Stimulated activated CD8-positive, alpha-beta memory T cell treated with anti-CD3 and anti-CD28 coated beads, Interleukin-4, amount 100 ng/mL, for 4 hours (primary cell): ENCODE measurements at places on chromosomes 4 and X.

DNA sequence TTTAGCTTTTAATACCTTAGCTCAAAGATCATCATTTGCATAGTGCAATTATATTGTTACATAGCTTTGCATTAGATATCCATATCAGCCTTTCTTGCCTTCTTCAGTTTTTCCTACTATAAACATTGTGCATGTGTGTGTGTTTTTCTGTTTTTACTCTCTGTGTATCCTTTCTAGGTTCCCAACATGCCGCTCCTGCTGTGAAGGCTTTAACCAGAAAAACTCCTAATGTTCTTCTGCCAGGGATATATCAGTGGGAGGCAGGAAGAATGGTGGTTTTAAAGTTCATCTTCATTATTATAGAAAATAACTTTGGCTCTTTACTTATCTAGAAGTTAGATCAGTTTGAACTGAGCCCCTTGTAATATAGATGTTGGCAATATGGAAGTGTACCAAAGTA, 61.2 kb downstream of the CPE start:
- DNase-seq, result no peak

GRCh38 chr4:122658818-122659295, 38.0 kb upstream of the IL21 start:
- no peak for DNase-seq

GRCh38 chr4:156962528-156962974, 9.0 kb downstream of the PDGFC start:
- DNase-seq, result no peak

- DNase-seq, result no peak
Measured at GRCh38 chrX:143206966-143207365, 181.2 kb downstream of the SPANXN4 start.

DNA sequence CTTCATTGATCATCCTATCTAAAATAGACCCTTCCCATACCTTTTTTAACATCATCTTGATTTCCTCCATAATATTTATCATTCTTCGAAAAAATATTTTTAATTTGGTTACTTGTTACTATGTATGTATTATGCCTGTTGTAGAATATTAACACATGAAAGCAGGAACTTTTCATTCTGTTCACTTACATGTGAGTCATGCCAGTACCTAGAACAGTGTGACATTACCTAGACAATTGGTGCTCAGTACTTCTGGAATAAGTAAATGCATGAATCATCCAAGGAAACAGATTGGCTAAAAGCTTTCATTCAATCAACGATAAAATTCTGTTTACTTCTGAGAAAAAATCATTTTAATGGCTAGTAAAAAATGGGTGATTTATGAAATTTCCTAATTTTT, 76.4 kb downstream of the CXXC4 start:
- no peak for DNase-seq

DNA sequence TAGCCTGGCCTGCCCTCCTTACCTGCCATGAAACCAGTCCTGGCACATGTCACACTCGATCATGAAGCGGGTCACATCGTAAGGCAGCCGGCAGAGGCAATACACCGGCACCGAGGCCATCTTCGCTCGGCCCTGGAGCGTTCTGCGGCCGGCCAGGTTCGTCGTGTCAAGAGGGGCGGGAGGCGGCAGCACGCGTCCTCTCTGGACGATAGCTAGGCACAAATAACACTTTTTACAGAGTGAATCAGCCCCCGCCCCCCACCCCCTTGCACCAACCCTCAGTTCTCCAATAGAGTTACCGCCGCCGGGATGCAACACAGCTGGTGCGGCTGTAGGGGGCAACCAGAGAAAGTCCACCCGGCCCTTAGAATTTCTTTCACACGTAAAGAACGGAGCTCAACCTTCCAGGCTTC, 1.7 kb downstream of the PHF8 start:
- DNase-seq, result no peak

GRCh38 chrX:35357656-35358055, 415.1 kb downstream of the FAM47B start:
- DNase-seq, result no peak

DNA sequence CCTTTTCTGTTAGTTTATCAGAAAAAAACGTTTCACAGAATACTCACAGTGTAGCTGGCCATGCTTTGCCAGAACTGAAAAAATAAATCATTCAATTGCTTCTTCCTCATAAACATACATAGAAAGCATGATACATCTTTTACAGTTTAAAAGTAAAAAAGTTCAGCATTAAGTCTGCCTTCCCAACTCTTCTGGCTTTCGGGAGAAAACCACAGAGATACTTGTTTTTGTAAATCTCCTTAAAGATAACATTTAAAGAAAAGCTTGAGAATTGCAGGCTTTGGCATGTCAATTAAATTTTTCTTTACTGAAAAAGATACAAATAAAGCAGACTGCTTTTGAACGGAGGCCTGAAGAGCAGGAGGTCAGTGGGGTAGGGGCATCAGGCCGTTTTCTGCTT, 66.8 kb downstream of the SEC24D start:
- no peak for DNase-seq

GRCh38 chr4:101730291-101731117, 60.0 kb upstream of the BANK1 start:
- DNase-seq, result peak; percentile 1

- DNase-seq, result no peak
Measured at GRCh38 chr4:2078584-2078983, 19.5 kb downstream of the NAT8L start.

- no peak for DNase-seq
Measured at GRCh38 chr4:56752985-56753384, 68.5 kb downstream of the SPINK2 start.

DNA sequence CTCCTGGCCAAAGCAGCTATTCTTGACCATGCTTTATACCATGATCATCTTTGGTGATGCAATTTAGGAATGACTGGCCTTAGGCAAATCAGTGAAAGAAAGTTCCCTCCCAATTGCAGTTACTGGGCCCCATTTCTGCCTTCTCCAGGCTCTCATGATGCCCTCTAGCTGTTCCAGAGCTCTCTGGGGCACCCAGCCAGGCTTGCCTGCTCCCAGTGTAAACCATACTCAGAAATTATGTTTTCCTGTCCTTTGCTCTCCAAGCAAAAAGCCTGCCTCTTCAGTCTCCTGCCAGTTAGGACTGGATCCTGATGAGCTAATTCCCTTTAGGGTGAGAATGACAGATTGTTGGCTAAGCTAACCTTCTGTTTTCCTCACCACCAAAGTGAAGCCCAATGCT, 85.3 kb upstream of the RBPJ start:
- DNase-seq, result no peak

DNA sequence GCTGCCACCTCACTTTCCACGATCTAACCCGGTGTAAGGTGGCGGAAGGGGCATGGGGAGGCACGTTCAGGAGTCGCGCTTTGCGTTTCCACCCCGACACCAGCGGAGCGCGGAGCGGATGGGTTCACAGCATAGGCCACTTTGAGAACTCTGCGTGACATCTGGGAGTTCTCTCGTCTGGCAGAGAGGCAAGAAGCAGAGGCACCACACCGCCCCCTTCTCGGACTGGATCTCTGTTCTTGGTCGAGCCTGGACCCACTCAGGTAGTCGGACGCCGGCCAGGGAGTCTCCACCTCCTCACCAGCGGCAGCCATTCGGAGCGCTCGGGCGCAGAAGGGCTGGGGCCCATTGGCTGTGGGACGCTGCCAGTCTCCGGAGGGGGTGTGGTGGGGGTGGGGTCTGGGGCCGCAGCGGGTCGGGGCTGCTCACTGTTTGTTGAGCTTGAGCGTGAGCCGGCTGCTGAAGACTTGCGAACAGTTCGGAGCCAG, at the start of gene DACH2:
Gene DACH2, plus strand, starts transcription at position 428 of the 488 bp plus-strand sequence.
- no peak for DNase-seq

- no peak for DNase-seq
Measured at GRCh38 chrX:129529685-129530281, 6.5 kb upstream of the SMARCA1 start.

DNA sequence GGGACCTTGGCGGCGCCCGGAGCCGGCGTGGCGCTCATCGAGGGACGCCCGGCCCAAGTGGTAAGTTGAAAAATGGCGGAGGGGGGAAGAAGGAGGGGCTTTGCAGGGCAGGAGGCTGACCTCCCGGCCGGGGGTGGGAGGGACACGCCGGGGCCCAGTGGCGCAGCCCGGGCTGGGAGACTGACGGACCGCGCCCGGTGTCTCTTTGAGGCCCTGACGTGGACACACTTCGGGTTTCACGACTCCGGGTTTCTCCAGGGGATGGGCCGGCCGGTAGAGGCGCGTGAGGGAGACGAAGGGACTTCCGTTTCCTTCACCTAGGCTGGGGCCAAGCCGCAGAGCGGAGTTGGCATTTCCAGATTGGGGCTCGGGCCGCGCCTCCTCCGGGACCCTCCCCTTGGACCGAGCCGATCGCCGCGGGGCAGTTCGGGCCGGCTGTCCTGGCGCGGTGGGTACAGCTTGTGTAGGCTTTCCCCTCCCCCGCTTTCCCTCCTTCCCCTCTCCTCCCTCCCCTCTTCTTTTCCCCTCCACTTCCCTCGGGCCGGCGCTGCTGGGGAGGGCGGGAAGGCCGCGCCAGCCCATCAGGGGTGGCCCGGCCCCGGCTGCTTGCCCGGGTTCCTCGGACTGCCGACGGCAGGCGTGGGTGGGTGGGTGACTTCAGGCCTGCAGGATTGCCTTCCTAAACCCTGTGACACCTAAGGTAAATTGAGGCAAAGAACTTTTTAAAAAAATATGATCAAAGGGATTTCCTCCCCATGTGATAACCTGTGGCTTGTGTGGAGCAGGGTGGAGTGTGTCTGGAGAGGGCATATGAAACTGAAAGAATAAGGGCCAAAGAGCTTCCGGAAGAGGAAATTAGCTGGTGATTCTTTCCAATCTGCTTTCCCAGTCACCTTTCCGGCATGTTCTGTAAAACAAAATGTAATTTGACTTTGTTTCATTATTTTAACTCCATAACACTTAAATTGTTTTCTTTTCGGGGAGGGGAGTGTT, at the start of gene XIAP:
Gene XIAP, plus strand, starts transcription at position 208 of the 993 bp plus-strand sequence. CDS start 25,610 bp downstream, outside the sequence.
- peak; percentile 28 for DNase-seq

DNA sequence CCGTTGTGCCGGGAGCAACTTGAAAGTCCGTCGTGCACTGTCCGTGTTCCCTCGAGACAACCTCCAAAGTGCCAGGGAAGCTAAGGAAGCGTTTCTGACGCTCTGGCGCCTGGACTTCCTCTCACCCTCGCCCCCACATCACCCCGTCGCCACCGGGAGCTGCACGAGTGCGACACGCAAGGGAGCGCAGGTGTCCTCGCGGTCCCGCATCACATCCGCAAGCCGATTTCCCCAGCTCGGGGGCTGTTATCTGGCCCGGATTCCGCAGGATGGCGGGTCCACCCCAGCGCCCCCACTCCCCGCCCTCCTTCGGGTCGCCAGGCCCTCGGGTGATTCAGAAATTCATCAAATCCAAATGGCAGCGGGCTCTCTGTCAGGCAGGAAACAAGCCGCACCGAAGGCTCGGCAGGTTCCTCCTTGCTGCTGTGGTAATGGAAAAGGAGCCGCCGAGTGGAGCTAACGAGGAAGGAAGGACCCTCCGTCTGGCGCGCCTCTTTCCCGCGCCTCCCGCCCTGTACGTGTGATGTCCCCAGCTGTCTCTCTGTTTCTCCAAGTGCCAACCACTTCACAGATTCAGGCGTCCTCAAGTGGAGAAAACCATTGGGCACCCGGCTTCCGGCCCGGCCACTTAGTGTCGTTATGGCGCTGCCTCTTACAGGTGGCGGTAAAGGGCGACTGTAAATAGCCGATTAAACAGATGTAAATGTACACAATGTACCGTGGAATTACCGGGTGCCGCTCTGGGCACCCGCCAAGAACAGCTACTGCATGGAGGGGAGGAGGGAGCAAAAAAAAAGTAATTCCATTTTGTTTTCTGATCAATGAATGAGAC, 921 bp upstream of the SETD7 start:
- DNase-seq, result no peak

DNA sequence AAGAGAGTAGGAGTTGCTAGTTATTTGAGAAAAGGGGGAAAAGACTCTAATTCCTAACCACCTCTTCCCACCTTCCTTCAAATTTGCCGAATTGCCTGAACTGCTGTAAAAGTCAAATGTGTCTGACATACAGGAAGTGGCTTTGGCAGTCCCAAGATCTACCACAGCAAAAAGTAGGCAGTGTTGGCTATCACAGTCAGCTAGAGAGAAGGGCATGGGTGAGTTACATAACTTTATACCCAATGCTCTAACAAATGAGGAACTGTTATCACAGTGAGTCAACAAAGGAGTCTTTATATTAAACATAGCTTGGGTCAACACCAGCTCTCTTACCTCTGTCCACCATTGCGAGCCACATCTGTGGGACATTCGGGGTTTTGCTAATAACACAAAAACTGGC, 2.4 kb upstream of the MBNL3 start:
- DNase-seq, result no peak

DNA sequence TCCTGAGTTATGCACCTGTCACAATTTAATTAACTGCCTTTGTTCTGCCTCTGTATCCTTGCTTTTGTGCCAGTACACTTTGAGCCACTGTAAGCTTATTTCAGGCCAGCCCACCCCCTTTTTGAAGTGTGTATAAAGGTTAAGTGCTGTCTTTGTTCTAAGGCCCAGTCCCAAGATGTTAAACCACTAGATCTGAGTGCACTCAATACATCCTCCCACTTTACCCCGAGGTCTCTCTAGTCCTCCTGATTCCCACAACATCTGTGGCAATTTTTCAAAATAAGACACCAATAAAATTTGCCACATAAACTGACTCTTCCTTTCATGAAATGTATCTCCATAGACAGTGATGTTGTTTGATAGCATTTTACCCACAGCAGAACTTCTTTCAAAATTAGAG, 124.1 kb upstream of the SPIN4 start:
- no peak for DNase-seq

GRCh38 chrX:18985186-18985435, 1.2 kb upstream of the PHKA2 start:
- no peak for DNase-seq

GRCh38 chr4:158996669-158997074, 106.2 kb upstream of the RAPGEF2 start:
- DNase-seq, result no peak

DNA sequence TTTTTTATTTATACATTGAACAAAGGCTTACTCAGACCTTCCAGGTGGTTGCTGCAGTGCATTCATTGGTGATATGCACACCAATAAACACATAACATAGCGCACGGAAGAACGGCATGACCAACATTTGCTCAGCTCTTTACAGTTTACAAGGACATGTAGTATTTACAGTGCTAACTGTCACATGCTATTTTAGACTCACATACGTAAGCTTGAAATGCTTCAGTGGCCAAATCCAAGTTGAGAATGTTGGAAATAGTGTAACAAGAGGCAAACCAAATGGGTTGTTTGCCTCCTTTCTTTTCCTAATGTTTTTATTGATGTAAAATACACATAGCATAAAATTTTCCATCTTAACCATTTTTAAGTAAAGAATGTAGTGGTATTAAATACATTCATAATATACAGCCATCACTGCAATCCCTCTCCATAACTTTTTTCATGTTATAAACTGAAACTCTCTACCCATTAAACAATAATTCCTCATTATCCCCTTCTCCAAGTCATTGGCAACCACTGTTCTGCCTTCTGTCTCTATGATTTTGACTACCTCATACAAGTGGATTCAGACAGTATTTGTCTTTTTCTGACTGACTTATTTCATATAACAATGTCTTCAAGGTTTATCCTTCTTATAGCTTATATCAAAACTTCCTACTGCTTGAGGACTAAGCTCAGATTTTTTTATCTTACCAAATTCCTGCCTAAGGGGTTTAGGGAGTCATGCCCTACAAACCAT, 1722.9 kb upstream of the AGA start:
- no peak for DNase-seq

GRCh38 chr4:87066403-87067123, 131.8 kb downstream of the AFF1 start:
- DNase-seq, result no peak

- DNase-seq, result no peak
Measured at GRCh38 chr4:98710831-98711230, 52.4 kb upstream of the TSPAN5 start.
